ENCODE measurements at places on chromosomes 5 and 9.
A peak's percentile ranks its signal among the peaks of the same experiment; 100 is the strongest.

DNA sequence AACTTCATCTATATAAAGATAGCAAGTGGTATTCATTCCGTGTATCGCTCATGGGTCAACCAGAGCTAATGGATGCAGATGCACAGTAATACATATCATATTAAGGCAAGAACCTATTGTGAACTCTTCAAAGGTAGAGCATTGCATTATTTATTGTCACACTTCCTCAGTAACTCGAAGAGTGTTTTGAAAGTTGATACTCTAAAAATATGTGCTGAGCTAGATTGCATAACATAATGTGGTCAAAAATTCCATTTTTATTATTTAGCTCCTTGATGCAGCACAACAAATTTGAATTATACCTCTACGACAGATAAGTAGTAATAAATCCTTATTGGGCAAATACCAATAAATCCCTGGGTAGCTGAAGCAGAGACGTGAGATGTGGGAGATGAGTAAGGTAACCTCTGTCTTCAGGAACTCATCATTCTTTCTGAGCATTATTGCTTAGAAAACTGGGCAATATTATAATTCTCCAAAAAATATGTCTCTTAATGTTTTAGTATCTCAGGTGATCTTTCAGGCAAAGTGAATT is 70.3 kb downstream of the CDH18 start:
- DNase-seq, result no peak

DNA sequence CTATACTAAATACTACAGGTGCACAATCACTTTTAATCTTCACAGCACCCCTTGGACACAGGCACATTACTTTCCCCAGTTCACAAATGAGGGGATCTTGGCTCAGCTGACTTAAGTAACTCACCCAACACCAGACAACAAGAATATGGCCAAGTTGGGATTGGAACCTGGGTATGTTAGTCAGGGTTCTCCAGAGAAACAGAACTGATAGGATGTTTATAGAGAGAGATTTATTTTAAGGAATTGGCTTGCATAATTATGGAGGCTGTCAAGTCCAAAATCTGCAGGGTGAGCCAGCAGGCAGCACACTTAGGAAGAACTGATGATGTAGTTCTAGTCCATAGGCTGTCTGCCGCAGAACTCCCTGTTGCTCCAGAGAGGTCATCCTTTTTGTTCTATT is 312.9 kb downstream of the MAN2A1 start:
- DNase-seq, result no peak

DNA sequence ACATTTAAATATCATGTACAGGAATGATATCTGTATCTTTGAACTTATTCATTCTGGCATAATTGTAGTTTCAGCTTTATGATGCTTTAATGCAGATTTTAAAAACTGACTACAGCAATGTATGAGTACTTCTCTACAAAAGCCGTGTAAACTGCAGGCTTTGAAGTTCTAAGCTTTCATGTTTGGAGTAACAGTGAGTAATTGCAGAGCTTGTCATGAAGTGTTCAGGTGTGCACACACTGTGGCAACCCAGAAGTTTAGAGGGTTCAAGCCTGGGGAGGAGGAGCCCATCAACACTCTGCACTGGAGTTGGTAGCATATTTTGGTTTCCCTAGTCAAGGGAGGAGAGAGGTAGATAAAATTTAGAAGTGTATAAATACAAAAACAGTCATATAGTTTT is 130.9 kb downstream of the CD180 start:
- no peak for DNase-seq

- DNase-seq, result no peak
Measured at GRCh38 chr5:179348843-179349242, 3.6 kb upstream of the ADAMTS2 start.

- DNase-seq, result no peak
Measured at GRCh38 chr5:37926732-37927131, 86.9 kb upstream of the GDNF start.

GRCh38 chr5:177081859-177082258 is 4.9 kb upstream of the FGFR4 start:
- no peak for DNase-seq

- DNase-seq, result no peak
Measured at GRCh38 chr5:83426855-83427254, 44.7 kb upstream of the VCAN start.

- DNase-seq, result peak; percentile 72
Measured at GRCh38 chr5:68548959-68549676, 333.6 kb downstream of the PIK3R1 start.

- DNase-seq, result no peak
Measured at GRCh38 chr9:69319324-69320025, 5.5 kb upstream of the ENTREP1 start.

DNA sequence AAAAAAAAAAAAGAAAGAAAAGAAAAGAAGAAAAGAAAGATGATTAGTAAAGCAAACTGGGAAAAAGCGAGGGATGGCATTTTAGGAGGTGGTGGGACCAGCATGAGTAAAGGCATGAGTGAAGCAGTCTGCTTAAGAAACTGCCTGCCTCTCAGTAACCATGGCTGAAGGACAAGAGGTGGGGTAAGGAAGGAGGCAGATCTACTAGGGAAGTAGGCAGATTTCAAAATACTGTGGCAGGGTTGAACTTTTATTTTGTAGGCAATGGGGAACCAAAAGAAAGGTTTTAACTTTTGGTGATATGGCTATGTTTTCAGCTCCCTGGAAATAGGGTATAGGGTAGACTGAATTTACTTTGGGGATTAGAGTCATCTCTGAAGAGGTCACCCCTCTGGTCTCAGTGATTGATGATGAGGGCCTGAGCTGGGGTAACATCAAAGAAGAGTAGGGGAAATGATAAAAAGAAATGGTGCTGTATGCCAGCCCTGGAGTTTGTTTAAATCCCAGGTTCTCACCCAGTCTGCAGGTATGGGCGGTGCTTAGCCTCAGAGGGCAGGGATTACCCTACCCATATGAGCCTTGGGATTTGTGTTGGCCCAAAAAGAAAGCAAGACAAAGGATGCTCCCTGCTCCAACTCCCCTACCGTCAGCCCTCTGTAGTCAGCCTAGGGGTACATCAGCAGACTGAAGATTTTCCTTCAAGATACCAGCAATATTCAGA is 316.2 kb downstream of the CWC27 start:
- no peak for DNase-seq

- DNase-seq, result no peak
Measured at GRCh38 chr5:109038209-109038840, 290.6 kb downstream of the FER start.

GRCh38 chr9:124320062-124320973 is 62.6 kb downstream of the NEK6 start:
- no peak for DNase-seq

- peak; percentile 92 for DNase-seq
Measured at GRCh38 chr9:119951090-119951489, 581.9 kb upstream of the BRINP1 start.

- DNase-seq, result no peak
Measured at GRCh38 chr9:8643464-8643863, 843.9 kb upstream of the DMAC1 start.

- no peak for DNase-seq
Measured at GRCh38 chr5:27437594-27438200, 399.3 kb upstream of the CDH9 start.

DNA sequence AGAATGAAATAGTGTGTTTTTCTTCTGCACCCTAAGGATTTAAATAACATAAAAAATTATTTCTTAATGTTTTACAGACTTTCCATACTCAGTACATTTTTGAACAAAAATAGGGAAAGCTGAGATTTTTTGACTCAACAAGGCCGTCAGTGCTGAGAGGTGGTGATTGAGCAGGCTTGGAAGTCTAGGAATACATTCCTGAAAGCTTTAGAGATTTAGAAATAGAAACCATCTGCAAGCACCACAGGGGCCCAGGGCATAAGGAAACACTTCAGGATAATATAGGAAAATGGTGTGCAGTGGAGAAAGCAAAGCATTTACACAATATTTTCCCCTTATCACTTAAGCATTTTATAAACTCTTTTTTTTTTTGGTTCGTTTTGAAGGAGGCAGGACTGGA is 5.2 kb downstream of the BASP1 start:
- DNase-seq, result peak; percentile 77

DNA sequence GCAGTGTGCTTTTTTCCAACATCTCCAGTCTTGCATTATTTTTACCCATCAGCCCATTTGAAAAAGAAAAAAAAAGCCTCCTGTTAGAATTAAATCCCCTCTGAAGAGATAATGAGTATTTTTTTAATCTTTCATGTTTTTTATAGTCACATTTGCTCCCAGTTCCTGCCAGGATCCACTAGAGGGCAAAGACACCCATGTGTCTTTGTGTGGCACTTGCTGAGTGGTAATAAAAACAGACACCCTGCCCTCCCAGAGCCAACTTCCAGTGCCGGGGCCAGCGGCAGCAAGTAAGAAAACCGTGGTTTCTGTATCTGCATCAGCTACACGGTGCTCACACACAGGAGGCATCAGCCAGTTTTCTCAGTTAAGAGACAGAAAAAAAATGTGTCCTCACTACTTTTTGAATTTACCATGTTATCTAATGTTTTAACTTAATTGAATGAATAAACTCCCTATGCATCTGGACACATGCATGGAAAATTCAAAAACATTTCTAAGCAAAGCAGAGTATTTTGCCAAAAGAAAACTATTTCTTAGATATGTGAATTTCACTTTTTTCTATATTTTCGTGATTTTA is 70.2 kb upstream of the PLEKHG4B start:
- DNase-seq, result no peak

- no peak for DNase-seq
Measured at GRCh38 chr9:108681851-108682590, 173.8 kb downstream of the ACTL7B start.

DNA sequence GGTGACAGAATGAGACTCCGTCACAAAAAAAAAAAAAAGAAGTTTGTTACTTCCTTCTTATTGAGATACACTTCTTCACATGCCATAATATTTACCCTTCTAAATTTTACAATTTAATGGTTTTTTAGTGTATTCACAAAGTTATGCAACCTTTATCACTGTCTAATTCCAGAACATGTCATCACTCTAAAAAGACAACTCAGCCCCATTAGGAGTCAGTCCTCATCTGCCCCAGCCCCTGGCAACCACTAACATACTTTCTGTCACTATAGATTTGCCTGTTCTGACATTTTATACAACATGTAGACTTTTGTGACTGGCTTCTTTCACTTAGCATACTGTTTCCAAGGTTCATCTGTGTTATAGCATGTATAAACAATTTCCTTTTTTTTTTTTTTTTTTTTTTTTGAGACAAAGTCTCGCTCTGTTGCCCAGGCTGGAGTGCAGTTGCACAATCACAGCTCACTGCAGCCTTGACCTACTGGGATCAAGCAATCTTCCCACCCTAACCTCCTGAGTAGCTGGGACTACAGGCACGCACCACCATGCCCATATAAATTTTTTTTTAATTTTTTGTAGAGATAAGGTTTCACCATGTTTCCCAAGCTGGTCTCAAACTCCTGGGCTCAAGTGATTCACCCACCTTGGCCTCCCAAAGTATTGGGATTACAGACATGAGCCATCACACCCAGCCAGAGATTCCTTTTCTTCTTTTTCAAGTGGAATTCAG is 18.0 kb downstream of the AQP3 start:
- DNase-seq, result no peak

DNA sequence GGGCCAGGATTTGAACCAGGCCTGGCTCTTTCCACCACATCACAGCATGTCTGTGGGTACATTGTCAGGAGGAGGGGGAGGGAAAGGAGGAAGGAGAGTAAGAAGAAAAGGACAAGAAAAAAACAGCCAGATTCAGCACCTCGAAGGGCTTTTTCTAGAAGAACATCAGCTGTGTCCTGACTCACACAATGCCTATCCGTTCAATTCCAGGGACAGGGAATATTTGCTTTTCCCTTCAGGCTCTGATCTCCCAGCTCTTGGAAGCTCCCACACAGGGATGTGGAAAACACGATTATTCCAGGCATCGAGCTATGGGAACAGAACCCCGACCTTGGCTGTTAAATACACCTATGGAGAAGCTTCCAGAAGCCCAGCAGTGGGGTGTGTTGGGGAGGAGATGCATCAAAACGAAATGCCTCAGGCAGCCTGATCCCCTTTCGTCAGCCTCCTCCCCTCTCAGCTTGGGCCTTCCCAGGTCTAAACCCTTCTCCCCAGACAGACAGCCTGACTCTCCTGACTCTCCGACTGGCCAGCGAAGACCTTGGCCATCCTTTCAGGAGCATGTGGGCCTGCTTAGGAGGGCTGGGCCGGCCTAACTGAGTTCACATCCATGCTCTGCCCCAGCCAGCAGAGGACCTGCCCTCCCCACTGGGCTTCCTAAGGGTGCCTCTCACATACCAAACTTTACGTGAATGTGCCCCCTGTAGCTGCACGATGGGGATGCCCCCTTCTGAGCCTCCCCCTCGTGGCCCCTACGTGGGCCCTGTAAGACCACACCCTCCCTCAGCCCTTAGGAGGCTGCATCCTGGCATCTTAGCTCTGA is 54.4 kb downstream of the NEURL1B start:
- DNase-seq, result no peak

GRCh38 chr5:53733853-53734252 is 173.4 kb downstream of the NDUFS4 start:
- DNase-seq, result no peak

DNA sequence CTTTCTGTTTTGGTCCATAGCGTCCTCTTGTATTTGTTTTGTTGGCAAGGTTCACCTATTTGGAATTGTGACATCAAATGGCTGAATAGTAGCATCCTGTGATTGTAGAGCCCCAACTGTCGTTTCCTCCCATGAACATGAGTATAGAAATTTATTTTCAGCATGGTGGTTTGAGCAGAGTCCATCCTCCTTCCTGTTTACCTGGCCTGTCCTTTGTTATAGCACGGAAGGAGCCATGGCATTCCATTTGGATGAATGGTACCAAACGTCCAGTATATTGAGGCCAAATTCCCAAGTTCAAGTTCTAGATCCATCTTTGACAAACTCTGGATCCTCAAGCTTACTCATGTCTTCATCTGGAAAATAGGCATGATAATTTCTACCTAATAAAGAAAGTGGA is 16.8 kb downstream of the RASGRF2 start:
- DNase-seq, result no peak

GRCh38 chr9:135818718-135819475 is 88.4 kb downstream of the CAMSAP1 start:
- DNase-seq, result no peak

GRCh38 chr5:142783601-142784341 is 13.6 kb downstream of the ARHGAP26 start:
- DNase-seq, result no peak

- DNase-seq, result peak; percentile 40
Measured at GRCh38 chr9:28365728-28366127, 792.4 kb upstream of the C9orf72 start.

GRCh38 chr9:116763770-116764169 is 76.7 kb downstream of the TRIM32 start:
- DNase-seq, result no peak

GRCh38 chr5:111017731-111018130 is 53.8 kb upstream of the TSLP start:
- DNase-seq, result no peak

Measured in fibroblast of skin of left biceps (primary cell).